ENCODE measurements at places on chromosomes 4 and X.

DNA sequence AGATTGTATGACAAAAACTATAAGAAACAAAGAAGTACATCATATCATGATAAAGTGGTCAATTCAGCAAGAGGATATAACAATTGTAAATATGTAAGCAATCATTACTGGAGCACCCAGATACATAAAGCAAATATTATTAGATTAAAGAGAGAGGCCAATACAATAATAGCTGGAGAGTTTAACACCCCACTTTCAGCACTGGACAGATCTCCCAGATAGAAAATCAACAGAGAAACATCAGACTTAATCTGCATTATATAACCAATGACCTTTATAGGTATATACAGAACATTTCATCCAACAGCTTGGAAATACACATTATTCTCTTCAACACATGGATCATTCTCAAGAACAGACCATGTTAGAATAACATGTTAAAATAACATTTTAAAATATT, 128.4 kb downstream of the SPOCK3 start:
- DNase-seq, result no peak

- DNase-seq, result no peak
Observed at GRCh38 chr4:133808151-133808550, 393.4 kb downstream of the PABPC4L start.

GRCh38 chr4:74283614-74284013, 24.7 kb upstream of the EPGN start:
- no peak for DNase-seq

- DNase-seq, result no peak
Observed at GRCh38 chr4:173111031-173111430, 57.6 kb upstream of the GALNT7 start.

GRCh38 chrX:10119399-10119990, 37.3 kb upstream of the CLCN4 start:
- DNase-seq, result peak; percentile 71

- no peak for DNase-seq
Observed at GRCh38 chrX:79153348-79153747, 8.9 kb downstream of the GPR174 start.

DNA sequence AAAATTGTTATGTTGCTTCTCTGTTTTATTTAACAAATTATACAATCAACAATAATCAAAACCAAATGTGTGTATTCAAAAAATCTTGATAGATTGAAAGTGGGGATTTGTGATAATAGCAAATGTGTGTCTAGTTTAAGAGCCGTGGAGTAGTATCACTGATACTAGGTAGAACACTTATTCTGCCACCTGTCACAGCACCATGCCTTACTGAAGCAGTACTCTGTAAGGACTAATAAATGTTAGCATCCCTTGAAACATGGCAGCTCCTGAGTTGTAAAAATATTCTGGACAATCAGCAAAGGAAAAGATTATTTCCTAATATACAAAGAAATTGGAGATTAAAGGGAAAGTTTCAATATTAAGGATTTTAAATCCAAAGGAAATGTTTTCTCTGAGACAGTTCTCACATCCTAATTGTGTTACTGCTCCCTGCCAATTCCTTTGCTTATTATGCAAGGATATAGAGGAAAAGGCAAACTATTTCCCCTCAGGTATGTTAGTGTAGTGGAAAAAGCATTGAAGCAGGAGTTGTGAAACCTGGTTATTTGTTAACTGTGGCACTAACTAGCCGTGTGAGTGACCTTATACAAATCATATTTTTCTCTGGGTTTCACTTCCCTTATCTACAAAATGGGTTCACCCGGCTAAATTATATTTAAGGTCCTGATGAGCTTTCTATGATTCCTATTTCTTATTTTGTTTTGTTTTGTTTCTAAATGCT, 303.1 kb downstream of the ARHGAP24 start:
- no peak for DNase-seq

GRCh38 chrX:10043386-10043785, 76.2 kb downstream of the CLDN34 start:
- DNase-seq, result no peak

GRCh38 chr4:110801591-110801990, 178.7 kb upstream of the PITX2 start:
- DNase-seq, result no peak

- no peak for DNase-seq
Observed at GRCh38 chr4:146398896-146399445, 122.8 kb downstream of the SLC10A7 start.

GRCh38 chr4:108559068-108559793, 61.1 kb upstream of the RPL34 start:
- no peak for DNase-seq

DNA sequence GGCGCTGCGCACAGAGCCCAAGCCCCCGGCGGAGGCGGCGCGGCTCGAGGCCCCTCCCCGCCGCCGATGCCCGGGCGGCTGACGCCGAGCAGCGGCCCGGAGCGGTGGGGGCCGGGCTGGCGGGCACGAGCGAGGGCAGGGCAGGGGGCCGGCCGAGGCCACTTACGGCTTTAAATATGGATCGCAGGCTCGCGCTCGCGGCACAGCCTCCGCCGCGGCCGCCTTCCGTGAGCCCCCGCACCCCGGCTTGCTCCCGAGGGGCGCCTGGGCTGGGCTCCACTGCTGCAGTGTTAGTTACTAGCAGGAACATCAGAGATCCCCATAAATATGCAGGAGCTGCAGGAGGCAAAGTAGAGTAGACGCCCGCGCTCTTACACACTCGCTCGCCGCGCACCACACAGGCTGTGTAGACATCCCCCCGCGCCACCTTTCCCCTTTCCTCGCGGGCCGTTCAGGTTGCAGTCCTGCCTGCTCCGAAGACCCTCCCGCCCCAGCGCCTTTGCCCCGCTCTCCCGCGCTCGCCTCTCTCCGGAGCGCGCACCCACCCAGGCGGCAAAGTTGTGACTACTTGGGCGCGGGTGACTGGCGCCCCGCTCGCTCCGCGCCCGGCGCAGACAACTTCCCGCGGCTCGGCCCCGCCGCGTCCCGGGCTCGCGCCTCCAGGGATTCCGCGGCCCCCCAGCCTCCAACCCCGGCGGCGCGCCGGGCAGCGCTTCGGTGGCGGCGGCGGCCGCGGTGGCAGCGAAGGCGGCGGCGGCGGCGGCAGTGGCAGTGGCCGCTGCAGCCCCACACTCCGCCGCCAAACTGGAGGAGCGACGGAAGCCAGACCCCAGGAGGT, 152.0 kb upstream of the SLC4A4 start:
- no peak for DNase-seq
